ENCODE measurements at places on chromosomes 12 and 14. TPM values are rescaled to one million over a fixed set of nuclear protein-coding genes. Genes with fewer than 3 reads are reported as not detected.

The CD163 gene
- 10.0 TPM for total RNA-seq

The RNF10 gene
- 244 TPM for total RNA-seq

The MYH6 gene
- total RNA-seq, result not detected

The RHEBL1 gene
- 2.7 TPM for total RNA-seq

The RNF212B gene
- total RNA-seq, result not detected

The NUAK1 gene
- not detected for total RNA-seq

The ZFP36L1 gene
- total RNA-seq, result 242 TPM

The GPR132 gene
- total RNA-seq, result 47.3 TPM

The SPATS2 gene
- total RNA-seq, result 7.8 TPM

The ANO4 gene
- total RNA-seq, result not detected

The RDH5 gene
- total RNA-seq, result 29.9 TPM

The RDH12 gene
- total RNA-seq, result not detected

The GMFB gene
- total RNA-seq, result 36.4 TPM

The PPP2R5C gene
- total RNA-seq, result 620 TPM

The IAPP gene
- not detected for total RNA-seq

The ADAMTS20 gene
- not detected for total RNA-seq

The CLEC6A gene
- not detected for total RNA-seq

The ASPG gene
- not detected for total RNA-seq

The GPR65 gene
- total RNA-seq, result 15.5 TPM

The DIO2 gene
- not detected for total RNA-seq

The RNASE7 gene
- not detected for total RNA-seq

The TC2N gene
- 325 TPM for total RNA-seq

The POTEG gene
- not detected for total RNA-seq

The MGP gene
- total RNA-seq, result 0.49 TPM

The BBOF1 gene
- total RNA-seq, result 2.6 TPM

The SLC5A8 gene
- not detected for total RNA-seq

The OTOGL gene
- not detected for total RNA-seq

The DPY19L2 gene
- total RNA-seq, result 0.97 TPM

The SCFD1 gene
- total RNA-seq, result 58.1 TPM

The SINHCAF gene
- 95.8 TPM for total RNA-seq

The RD3L gene
- not detected for total RNA-seq

The NOS1 gene
- not detected for total RNA-seq

The WNT1 gene
- total RNA-seq, result 1.8 TPM

The TCL1A gene
- not detected for total RNA-seq

The MAP3K9 gene
- 5.8 TPM for total RNA-seq

The PRICKLE1 gene
- not detected for total RNA-seq

The FLVCR2 gene
- total RNA-seq, result 3.0 TPM

Data from CD4-positive, alpha-beta memory T cell (primary cell).